NCI-H1092 treated with DMSO at 0.1 percent for 48 hours (cell line): ENCODE measurements at places on chromosomes 1 and 21.
A peak's percentile ranks its signal among the peaks of the same experiment; 100 is the strongest.

DNA sequence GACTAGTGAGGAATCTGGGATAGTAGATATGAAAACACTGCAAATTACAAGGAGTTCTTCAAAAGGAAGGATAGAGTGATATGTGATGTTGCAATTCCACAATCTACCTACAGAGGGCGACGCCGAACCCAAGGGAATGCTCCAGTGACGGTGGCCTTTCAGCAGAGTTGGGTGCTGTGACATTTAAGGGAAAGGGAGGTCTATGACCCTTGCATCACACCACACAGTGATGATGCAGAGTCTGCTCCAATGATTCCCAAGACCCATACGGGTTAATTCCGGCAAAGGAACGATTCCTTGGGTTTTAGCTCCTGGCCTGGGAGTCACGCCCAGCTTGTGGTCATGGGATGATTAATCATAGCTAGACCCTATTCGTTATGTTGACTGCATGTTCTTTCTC, 123.0 kb upstream of the IGSF21 start:
- peak; percentile 52 for DNase-seq

DNA sequence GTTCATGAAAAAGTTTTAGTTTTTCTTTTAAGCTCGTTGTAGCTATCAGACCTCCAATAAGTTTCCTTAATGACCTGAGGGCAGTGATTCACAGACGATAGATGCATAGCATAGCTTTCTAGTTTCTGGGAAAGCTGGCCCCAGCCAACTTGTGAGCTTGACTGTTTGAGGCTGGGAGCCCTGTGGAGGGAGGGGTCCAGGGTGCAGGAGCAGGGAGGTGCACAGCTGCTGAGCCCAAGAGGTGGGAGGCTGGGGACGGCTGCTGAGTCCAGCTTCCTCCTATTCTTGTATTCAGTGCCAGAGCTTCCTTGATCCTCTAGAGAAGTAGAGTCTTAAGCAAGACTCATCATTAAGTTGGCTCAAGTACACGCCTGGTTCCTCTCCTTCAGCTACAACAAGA, 11.0 kb upstream of the AVPR1B start:
- DNase-seq, result no peak

DNA sequence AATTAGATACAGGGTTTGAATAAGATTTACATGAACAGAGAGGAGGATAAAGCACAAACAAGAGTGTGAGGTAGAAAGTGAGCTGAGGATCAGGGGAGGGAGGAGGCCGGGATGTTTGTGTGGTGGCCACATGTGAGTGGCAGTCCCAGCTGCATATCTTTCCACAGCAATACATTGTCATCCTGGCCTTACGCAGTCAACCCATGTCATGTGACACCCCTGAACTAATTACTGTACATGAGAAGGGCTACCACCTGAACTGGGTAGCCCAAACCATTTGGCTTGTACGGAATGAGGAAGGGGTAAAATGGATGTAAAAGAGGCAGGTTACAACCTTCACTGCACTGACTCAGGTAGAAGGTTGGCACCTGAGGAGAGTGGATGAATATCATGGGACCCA, 4.2 kb downstream of the SLAMF7 start:
- no peak for DNase-seq

DNA sequence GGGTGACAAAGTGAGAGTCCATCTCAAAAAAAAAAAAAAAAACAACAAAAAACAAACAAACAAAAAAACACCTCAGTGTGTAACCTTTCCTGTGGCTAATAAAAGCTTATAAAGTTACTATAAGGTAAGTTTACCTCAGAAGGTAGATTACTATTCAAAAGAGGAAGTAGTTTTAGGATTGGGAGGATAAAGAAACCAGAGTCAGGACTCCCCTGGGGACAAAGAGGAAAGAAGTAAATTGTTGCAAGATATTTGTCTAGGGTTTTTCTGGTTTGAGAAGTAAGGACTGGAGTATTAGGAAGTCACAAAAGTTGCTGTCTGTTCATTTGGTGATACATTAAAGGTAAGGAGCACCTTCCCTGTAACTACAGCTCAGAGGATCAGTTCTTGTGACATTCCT, 23.8 kb upstream of the CENPF start:
- DNase-seq, result no peak

DNA sequence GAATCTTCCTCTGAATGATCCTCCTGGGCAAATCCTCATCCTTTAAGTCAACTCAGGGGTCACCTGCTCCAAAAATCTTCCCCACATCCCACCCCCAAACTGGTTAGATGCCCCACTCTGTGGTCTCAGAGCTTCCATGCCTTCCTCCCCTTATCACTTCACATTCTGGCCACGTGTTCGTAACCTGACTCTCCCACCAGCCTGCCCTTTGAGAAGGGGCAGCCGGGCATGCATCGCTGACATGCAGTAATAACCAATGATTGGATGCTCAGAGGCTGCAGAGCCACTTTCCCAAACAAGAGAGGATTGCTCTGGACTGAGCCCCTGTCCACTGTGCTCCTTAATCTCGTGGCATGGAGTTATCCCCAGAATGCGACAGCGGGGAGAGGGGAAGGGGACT, 7.0 kb downstream of the LELP1 start:
- DNase-seq, result no peak

DNA sequence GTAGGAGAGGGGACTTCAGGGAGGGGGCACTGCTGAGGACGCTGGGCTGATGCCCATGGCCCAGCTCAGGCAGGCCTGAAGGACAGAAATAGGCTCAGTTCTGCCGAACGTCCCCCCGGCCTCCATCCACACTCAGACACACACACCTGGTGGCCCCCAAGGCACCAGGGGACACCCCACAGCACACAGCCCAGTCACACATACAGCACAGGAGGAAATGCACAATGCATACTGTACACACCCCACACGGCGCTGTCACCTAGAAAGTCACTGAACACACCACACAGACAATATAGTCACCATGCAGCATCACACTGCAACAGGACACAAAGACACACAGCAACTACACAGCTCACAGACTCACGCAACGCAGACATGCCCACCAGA, 562 bp downstream of the SYTL1 start:
- no peak for DNase-seq

- no peak for DNase-seq
These were observed 88.5 kb upstream of the HMCN1 start for GRCh38 chr1:185645686-185646085.

GRCh38 chr1:67883069-67883468, 49.8 kb upstream of the GNG12 start:
- DNase-seq, result no peak

DNA sequence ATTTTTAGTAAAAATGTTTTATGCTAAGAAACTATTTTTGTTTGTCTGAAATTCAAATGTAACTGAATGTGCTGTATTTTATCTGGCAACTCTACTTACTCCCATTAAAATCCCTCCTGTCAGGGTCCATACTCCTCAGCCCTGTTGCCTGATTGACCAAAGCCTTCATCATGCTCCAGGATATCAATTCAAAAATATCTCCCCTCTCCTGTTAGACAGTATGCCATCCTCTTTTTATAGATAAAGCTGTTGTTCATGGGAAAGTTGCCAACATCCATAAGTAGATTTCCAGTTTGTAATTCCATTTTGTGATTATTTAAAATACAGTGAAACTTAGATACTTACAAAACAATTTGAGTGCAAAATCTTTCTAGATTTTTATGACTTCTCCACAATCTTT, 65.7 kb downstream of the DTL start:
- no peak for DNase-seq

DNA sequence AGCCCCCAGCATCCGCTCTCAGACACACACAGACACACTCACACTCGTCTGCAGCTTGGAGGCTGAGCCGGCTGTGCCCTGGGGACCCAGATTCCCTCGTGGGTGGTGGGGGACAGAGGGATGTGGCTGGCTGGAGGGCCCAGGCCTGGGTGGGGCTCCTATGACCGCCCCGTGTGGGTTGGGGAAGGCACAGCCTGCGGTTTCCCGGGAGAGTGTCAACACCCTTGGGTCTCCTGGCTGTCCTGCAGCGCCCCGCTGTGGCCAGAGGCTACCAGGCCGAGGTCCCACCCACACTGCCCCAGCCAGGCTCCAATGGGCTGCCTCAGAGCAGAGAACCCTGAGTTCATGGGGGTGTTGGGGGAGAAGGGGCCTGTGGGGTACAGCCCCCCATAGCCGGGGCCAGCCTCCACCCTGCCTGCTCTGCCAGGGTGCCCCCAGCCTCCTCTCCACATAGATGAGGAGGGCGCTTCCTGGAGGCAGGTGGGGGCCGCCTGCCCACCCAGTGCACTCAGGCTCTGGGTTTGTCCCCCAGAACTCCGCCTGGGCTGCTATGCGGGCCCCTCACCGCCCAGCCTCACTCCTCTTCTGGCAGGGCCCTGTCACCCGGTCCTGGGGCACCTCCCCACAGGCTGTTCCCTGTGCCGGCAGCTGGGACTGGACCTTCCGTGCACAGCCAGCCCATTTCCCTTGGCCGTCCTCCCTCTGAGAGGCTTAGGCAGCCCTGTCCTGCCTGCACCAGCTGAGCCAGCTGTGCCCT, at the start of gene TTC34:
Gene TTC34, minus strand, starts transcription at position 159 of the 757 bp plus-strand sequence. CDS start 866 bp downstream, outside the sequence.
- peak; percentile 3 for DNase-seq

GRCh38 chr1:90074137-90074536, 79.2 kb downstream of the ZNF326 start:
- no peak for DNase-seq

- no peak for DNase-seq
These were observed 1.4 kb downstream of the ORC1 start for GRCh38 chr1:52402860-52403240.

- DNase-seq, result no peak
These were observed 189.4 kb upstream of the KCTD3 start for GRCh38 chr1:215377746-215378145.

DNA sequence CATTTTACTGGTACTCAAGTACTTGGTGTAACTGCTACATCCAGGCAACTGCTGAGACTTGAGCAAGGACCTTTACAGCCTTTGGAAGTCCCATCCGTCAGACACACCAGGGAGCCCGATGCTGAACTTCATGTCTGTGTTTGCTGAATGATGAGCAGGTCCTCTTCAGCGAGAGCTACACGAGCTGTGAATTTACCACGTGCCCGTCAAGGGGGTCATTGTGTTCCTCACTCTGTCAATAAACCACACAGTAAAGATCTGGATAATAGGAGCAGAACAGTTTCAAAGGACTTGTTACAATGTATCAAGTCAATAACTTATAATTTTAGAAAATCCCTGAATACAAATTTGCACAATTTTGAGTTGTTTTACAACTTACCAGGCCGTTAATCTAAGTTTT, 427.2 kb downstream of the KIF26B start:
- DNase-seq, result peak; percentile 60

DNA sequence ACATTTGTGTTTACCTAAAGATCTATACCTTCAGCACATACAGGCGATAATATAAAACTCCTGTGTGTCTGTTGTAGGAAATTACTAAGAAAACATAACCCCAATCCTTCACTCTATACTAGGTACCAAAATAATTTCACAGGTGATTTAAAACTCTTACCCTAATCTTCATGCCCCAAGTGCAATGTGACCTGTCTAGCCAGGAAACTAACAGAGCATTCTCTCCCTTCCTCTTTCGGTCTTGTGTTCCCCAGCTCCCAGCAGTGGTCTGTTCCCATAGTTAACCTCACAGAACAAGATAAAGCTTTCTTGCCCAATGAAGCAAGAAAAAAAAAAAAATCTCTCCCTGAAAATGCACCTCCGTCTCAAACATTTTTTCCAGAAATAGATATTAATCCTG, 493.5 kb downstream of the DPYD start:
- DNase-seq, result no peak

DNA sequence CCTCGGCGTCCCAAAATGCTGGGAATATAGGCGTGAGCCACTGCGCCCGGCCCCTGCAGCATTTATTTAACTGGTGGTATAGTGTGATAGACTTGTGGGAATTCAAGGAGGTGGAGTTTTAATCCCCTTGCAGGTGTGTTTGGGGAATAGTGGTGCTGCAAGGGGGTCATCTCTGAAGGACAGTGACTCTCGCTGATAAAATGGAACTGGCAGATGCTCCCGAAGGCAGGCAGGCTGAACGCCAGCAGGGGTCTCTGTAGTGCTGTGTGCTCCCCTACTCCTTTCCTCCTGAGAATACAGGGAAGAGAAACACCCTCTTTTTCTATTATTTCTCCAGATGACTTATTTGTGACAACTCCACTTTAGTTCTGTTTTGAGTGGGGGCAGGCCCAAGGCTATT, 4.0 kb downstream of the OSCP1 start:
- peak; percentile 46 for DNase-seq

GRCh38 chr1:63693944-63694571, 79.8 kb upstream of the ROR1 start:
- no peak for DNase-seq

DNA sequence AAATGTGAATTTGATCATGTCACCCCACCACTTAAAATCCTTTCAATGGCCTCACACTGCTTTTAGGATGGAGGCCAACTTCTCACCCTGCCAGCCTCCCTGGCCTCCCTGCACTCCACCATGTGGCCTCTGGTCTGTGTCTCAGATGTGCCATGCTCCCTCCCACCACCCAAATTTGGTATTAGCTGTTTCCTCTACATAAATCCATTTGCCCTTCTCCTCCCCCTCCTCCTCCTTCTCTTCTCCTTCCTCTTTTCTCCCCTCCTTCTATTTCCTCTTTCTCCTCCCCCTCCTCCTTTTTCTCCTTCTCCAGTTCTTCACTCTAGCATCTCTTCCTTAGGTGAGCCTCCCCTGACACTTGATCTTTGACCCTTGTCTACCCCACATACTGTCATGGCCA, 16.7 kb upstream of the GUCA2B start:
- no peak for DNase-seq

DNA sequence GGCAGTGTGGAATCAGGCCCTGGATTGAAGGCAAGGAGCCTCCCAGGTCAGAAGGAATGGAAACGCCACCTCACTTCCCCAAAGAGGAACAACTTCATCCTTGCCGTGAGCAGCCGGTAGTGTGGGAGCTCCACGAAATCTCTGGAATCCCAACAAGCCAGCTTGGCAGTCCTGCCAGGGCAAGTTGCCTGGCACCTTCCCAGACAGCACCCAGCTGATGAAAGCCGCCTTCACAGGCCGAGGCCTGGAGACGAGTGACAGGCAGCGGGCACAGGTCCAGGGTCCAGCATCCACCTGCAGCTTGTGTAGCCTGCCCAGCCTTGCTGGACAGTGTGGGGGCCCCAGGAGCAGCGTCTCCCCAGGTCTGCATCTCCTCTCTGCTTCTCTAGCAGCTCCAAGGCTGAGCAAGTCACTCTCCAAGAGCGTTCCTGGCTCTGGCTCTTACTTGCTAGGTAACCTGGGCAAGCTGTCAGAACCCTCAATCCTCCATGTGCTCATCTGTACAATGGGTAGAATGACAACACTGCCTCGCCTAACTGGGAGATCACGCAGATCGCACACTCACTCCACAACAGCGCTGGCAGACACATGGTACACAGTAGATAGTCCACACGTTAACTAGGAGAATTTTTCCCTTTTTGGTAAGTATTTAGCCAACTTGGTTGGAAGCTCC, 43.0 kb downstream of the ACOT7 start:
- DNase-seq, result no peak
